ENCODE measurements at places on chromosomes 6 and 20. TPM values are rescaled to one million over a fixed set of nuclear protein-coding genes. Genes with fewer than 3 reads are reported as not detected.

The CST5 gene
- total RNA-seq: not detected

The APCDD1L gene
- total RNA-seq: not detected

The C20orf204 gene
- 1.2 TPM for total RNA-seq

The OR12D3 gene
- not detected for total RNA-seq

The PI16 gene
- total RNA-seq: 0.78 TPM

The CST2 gene
- total RNA-seq: not detected

The PDYN gene
- not detected for total RNA-seq

The HLA-F gene
- 1.4 TPM for total RNA-seq

The ANKEF1 gene
- 2.7 TPM for total RNA-seq

The CYP39A1 gene
- 2.3 TPM for total RNA-seq

All from occipital lobe (tissue), 3 donors.